ENCODE measurements at places on chromosomes 12 and 14.

DNA sequence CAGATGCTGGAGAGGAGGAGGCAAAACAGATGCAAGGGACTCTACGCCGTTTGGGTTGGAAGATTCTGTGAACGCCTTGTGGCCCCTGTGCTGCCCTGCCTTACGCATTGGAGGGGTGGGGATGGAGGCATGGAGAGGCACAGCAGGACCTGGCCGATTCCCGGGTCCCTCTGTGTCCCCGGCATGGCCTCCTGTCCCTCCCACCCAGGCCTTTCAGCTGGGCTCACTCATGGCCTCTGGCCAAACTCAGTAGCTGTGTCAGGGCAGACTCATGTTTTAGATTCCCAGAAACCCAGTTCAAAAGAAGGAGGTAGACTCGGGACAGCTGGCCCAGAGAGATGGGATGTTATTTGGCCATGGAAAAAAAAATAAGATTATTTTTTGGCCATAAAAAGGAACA lies 40.1 kb downstream of the TESC start:
- DNase-seq = no peak

DNA sequence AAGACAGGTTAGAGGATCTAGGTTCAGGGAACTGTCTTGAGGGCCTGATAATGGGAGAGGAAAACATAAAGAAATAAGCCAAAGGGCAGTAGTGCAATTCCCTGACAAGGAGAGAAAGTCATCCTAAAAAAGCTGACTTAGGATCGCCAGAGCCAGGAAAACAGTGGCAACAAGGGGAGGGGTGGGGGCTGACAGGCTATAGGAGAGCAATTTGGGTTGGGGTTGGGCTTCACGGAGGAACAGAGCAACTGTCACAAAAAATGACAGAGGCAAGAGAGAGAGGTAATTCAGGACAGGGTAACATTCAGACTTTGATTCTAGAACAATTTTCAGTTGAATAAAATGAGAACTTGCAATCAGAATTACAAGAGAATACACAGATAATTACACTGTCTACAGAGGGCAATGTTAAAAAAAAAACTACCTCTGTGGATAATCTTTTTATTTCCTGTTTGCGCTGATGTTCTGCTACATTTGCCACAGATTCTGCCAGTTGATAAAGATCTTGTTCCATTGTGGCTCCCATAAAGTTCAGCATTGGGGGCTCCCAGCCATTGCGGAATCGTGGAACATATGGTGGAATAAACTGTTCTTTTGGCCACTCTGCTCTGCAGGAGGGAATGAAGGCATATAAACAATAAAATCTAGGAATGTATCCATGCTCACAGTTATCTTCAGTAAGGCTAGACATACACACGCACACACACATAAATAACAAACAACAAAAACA lies 138.6 kb downstream of the EPS8 start:
- no peak for DNase-seq

DNA sequence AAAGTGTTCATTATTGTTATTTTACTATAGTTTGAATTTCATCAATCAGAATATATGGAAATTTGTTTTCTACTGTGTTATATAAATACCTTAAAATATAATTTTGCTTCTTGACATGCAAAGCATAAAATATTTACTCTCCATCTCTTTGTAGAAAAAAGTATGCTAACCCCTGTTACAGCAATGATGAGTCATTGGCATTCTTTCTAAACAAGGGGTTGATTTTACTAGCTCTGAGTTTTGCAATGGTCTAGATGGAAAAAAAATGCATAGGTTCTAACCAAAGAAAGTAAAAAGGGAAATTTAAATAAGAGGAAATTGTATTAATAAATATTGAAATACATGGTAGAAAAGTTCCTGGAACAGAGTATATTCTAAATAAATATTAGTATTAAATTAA lies 990.2 kb upstream of the ATXN7L3B start:
- DNase-seq = no peak

GRCh38 chr12:49413010-49413409 lies 45.7 kb downstream of the SPATS2 start:
- DNase-seq = no peak

All from stimulated activated CD8-positive, alpha-beta memory T cell treated with anti-CD3 and anti-CD28 coated beads, Interleukin-2, amount 100 ng/mL, for 1 hour (primary cell).